ENCODE measurements at places on chromosomes 3 and 15. TPM values are rescaled to one million over a fixed set of nuclear protein-coding genes. Genes with fewer than 3 reads are reported as not detected.

DNA sequence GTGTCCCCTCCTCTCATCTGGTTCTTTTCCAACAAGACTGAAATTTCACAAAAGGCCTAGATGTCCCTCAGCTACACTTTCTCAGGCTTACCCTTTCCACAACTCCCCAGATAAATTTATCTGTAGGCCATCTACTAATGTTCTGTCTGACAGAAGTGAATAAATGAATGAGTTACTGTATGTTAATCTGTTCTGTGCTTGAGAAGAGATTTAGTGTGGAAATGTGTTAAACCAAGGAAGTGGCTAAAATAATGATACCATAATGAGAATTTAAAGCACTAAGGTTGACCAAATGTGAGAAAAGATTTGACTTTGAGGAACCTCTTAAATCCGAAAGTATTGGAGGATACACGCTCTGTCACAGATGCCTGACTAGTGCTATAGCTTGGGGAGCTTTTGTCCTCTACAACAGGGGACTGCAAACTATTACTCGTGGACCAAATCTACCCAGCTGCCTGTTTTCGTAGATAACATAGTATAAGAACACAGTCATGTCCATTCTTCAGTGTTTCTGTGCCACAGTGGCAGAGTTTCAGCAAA lies 74.8 kb upstream of the P2RY1 start:
- no peak for DNase-seq

Gene DPPA2
- total RNA-seq, result not detected

- no peak for DNase-seq
These were observed 217.6 kb downstream of the TPRG1 start for GRCh38 chr3:189389346-189389745.

GRCh38 chr3:179333084-179333483 lies 10.3 kb downstream of the ZNF639 start:
- no peak for DNase-seq

- no peak for DNase-seq
These were observed 145.7 kb upstream of the CBLB start for GRCh38 chr3:106014518-106014917.

GRCh38 chr15:92473756-92474155 lies 80.1 kb downstream of the ST8SIA2 start:
- no peak for DNase-seq

DNA sequence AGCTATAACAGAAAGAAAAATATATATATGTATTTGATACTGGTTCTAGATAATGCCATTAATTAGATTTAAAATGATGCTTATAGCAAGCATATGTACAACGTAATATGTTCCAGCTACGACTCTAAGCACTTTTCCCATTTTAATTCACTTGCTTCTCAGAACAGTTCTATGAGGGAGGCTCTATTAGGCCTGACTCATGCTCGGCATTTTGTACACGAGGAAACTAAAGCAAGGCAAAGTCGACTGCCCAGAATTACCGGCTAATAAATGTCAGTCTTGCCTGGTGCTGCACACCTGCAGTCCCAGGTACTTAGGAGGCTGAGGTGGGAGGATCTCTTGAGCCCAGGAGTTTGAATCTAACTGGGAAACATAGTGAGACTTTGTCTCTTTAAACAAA lies 106.0 kb downstream of the PTPRG start:
- no peak for DNase-seq

- no peak for DNase-seq
These were observed 29.7 kb upstream of the NR2F2 start for GRCh38 chr15:96300836-96301235.

DNA sequence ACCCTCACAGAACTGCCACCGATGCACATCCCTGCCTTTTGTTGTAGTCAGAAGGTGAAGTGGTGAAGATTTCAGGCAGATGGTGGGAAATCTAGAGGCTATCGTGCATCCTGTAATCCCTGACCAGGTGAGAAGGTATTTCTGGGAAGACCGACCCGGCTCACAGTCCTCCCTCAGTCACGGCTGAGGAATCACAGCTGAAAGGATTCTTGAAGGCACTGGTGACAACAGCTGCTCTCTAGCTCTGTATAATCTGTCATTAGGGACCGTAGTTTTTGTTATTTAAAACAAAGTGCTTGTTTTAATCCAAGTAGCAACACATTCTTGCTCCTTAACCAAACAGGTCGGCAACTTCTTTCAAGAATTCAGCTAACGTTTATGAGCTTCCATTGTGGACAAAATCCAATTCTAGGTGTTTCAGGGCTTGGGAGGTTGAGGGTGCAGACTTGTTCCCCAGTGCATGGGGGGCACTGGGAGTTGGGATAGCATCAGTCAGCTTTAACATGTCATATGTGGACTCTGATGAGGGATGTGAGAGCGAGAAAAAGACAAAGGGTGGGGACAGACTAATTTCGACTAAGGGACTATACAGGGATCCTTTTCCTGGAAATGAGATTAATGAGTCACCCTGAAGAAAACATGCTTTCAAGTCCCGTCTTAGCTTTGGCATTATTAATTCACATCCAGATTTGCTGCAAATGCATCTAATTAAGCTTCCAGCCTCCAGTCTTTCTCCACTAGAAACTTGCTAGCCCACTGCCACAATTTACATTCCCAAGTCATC lies 141.0 kb upstream of the RASGRP1 start:
- no peak for DNase-seq
